ENCODE measurements at places on chromosomes 1 and 21.

GRCh38 chr1:150543500-150544143 is 5.6 kb upstream of the ADAMTSL4 start:
- no peak for DNase-seq

GRCh38 chr1:201307760-201308499 is 24.6 kb downstream of the PKP1 start:
- no peak for DNase-seq

DNA sequence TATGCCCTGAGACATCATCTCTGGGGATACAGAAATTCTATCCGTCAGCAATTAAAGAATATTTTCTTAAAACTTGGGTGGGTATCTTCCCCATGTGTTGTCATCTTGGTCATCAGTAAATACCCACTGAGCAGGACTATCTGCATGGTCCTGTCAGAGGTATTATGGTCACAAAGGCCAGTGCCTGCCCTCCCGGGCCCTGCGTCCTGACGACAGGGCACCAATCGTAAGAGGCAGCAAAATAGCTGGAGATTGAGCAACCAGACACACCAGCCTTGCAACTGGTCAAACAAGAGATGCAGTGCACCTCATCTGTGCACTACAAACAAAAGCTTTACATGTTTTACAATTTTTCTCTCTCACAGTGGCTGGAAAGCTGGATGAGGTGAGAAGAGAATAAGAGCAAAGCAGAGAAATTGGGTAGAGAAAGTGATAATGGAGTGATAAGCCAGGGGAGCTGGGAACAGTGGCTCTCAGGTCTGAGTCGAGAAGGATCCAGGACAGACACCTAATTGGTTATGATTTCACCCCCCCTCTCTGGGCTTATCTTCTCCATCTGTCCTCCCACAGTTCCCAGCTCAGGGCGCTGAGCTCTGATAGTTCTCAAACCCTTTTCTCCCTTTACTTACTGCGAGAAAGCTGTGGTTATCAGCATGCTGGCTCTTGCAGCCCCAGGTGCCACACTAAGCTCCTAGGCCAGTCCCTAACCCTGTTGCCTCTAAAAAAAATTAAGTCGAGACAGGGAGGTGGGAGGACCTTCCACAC is 8.8 kb upstream of the SRP9 start:
- DNase-seq: no peak

GRCh38 chr1:65443647-65444046 is 23.2 kb downstream of the LEPR start:
- DNase-seq: no peak

DNA sequence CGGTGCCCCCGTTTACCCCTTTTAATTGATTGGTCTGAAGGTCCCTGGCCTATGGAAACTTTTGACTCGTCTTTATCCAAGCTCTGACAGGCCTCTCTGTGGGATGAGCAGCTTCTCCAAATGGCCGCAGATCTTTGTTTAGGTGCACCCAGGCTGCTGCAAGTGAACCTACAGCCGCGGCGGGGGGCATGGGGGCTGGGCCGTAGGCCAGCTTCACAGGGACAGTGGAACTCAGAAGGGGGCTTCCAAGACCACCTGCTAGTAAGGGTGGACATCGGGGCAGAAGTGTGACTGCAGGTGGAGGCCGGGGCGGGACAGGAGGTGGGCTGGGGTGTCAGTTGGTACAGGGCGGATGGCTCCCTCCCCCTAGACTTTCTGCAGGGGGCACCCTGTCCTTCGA is 257.5 kb downstream of the SIPA1L2 start:
- no peak for DNase-seq

- DNase-seq: no peak
Observed at GRCh38 chr1:201183209-201183608, 7.4 kb upstream of the IGFN1 start.

GRCh38 chr21:17370916-17371315 is 141.9 kb upstream of the CXADR start:
- no peak for DNase-seq

DNA sequence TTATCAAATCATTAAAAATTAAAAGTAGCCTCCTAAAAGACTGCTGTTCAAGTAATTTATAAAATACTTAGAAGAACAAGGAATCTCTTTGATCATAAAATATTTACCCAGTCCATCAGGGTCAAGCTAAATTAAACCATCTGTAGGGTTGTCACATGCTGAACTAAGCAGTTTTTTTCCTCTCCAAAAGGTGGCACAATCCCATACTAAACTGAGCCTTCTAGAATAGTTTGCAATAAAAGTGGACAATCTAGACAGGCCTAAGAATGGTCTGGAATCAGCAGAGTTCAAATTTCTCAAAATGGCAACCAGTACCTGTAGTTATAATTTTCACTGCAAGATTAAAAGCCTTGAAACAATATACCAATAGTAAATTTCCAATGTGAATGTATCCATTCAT is 194.8 kb downstream of the EIF4G3 start:
- DNase-seq: no peak

DNA sequence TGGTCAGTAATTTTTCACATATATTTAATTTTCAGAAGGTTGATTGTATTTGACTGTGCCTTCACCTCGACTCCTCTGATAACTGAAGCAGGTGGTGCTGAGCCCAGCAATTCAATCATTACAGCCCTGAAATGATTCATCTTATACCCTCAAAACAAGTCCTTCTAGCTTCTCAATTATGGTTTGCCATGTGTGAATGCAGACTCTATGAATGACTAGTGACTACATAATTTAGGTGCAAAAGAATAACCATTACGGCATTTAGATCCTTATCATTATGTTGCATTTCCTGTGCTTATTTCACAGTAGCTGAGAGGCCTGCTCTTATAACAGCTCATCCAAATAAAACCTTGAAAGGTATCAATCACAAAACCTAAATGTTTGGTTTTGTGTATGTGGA is 54.0 kb upstream of the COL11A1 start:
- DNase-seq: no peak

DNA sequence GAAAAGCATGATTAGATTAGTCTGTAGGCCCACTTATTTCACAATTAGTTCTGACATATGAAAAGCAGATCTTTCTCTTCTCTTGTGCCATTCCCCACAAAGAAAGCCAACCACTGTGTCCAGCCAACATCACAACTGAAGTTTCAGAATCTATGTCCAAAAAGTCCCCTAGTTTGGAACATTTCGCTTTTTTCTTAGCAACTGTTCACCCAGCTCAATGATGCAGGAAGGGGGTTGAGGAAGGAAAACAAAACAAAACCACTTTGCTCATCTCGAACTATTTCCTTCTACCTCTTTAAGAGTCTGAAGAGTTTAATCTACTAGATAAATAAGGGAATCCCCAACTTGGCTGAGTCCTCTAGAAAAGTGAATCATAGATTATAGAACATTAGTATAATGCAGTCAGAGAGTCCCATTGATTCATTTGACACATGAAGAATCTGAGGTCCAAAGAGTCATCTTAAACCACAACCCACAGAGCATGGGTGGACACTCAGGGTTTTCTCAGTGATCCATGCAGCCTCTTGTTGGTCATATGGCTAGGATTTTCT is 159.3 kb upstream of the SGIP1 start:
- no peak for DNase-seq

DNA sequence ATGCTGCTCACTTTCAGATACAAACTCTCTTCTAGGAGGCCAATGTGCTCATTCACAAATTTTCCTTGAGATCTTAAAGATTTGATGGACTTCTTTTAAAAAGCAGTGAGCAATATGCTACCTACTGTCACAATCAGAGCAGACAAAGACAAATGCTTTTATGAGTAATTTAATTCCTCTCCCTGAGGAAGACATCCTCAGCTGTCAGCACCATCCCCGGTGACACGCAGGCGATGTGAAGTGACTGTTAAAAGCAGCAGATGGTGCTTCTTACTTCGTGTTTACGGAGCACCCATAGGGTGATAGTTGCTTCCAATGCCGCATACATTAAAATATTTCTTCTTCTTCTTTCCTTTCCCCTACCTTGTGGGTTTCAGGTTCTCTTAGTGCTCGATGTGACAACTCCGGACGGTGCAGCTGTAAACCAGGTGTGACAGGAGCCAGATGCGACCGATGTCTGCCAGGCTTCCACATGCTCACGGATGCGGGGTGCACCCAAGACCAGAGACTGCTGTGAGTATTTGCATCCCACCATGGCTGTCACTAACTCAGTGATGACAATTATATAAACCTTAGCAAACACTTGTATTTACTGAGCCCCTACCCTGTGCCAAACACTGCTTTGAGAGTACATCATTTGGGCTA is 29.1 kb downstream of the LAMC2 start:
- DNase-seq: no peak

DNA sequence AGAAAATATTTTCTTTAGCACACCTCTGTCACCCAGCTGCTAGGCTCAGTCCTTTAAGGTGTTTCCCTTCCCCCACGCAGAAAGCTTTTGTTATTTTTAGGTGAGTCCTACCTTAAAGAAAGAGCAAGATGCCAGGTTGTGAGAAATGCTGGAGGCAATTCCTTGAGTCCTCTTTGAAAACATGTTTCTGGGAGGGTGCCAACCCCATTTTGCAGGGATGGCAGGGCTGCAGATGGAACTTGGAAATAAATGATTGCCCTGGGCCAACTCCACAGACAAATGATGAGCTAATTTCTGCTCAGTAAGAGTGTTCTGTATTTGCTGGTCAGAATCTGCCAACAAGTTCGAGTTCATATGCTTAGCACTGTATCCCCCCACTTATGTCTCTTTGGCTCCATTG is 119.2 kb upstream of the RAB3GAP2 start:
- no peak for DNase-seq

- no peak for DNase-seq
Observed at GRCh38 chr1:51518586-51519047, 449 bp downstream of the EPS15 start.

DNA sequence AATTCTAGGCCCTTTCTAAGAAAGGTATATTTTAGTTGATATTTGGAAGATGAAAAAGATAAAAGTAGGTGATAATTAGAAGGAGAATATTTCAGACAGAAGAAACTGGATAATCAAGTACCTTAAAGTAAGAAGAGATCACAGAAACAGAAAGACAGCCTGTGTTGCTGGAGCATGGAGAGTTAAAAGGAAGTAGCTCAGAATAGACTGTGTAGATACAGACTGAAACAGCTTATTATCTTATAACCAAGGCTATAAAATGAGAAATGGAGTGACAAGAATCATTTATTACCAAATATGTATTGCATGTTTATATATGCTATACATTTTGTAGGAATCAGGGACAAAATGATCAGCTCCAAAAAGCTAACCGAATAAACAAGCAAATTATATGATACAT is 1120.3 kb downstream of the BRINP3 start:
- no peak for DNase-seq

- DNase-seq: no peak
Observed at GRCh38 chr1:29825274-29825940, 589.1 kb downstream of the PTPRU start.

DNA sequence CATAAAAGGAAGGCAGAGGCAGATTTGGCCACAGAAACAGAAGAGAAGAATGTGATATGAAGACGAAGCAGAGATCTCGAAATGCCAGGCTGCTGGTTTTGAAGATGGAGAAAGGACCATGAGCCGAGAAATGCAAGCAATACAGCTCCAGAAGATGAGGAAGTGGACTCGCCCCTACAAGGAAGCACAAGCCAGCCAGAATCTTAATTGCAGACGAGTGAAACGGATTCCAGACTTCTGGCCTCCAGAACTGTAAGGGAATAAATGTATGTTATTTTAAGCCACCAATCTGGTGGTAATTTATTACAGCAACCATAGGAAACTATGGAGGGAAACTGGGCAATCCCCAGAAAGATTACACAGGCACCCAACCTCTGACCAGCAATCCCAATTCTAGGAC is 24.1 kb downstream of the TARBP1 start:
- no peak for DNase-seq

GRCh38 chr1:181987334-181987895 is 74.1 kb downstream of the ZNF648 start:
- no peak for DNase-seq

DNA sequence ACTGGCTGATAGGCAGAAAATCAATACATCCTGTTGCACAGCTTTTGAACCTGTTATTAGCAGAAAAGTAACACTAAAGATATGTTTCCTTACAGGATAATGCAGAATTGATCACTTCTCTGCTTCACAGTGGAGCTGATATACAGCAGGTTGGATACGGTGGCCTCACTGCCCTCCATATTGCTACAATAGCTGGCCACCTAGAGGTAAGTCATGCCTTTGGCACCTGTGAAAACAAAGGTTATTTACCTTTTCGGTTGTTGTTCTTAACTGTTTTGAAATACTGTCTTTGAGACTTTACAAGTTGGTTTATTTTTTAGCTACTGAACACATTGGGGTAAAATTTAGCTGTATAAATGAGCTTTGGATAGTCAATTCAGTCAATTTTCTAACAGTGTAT is 36.3 kb downstream of the TNNI3K start:
- no peak for DNase-seq

DNA sequence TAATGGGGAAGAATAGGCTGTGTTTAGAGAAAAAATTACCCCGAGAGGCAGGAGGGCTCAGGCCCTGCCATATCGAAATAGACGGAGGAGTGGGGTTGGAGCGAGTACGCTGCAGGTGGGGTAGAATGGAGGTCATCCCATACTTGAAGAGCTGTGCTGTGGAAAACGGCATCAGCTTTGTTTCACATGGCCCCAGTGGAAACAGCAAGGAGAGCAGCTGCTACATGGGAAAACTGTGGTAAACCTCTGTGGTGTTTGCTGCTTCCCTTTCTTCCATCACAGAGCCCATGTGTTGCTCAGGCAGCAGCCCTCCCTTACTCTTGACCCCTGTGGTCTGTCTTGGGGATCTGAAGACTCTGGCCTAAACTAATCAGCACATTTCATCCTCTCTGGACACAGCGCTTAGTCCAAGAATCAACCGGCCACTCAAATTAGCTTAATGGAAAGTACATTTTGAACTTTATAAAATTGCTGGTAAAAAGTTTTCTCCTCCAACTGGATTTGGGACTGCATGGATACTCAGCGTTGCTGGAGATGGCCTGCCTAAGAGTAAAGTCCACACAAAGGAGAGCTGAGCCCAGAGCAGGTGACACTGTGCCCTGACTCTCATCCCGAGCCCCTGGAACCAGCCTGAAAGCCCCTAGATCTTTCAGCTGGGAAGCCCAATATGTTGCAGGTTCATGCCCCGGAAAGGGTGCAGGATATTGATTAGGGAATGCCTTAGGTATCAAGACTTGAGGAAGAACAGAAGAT is 127.1 kb upstream of the GADD45A start:
- DNase-seq: no peak

- no peak for DNase-seq
Observed at GRCh38 chr1:119012383-119012782, 24.2 kb upstream of the TBX15 start.

DNA sequence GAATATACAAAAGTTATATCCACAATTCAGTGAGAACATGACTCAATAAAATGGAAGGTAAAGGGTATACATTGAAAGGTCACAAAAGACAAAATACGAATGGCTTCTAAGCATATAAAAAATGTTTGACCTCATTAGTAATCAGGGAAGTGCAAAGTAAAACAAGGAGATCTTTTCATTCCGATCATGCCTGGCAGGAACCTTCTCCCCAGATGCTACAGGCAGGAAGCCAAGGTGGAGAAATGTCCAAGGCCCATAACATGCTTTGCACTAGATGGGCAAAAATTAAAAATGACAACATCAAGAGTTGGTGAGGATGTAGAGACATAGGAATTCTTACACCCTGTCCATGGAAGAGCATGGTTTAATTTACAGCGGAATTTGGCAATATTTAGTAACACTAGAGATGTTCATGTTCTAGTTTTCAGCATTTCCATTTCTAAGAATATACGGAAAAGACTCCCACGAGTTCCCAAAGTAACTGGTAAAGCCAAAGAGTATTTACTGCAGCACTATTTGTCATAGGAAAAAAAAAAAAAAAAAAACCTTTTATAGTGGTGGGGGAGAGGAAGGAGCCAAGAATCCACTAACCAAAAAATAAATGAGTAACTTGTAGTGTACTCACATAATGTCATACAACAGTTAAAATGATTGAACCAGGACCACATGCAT is 184.5 kb upstream of the KAZN start:
- no peak for DNase-seq

- no peak for DNase-seq
Observed at GRCh38 chr1:156998840-156999500, 46.6 kb downstream of the ARHGEF11 start.
